Esophagus muscularis mucosa (tissue), 4 donors: ENCODE measurements at places on chromosomes 13 and 19.

DNA sequence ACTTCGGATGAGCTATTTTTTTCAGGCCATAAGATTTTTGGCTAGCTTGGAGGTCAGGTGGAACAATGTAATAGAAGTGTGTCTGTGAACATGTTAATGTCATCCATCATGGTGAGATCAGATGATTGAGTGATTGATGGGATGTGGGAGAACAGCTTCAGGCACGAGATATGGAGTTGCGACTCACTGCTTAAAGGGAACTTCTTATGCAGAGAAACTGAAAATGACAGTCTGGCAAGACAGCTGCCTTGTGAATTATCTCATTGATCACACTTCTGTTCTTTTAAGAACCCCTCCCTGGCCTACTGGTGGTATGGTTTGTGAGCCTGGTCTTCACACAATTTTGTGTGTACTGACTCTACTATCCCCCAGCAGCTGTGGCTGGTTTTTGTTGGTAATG, 96.0 kb downstream of the OLFM4 start:
- H3K27me3 ChIP-seq, result no peaks in the 10 kb centered on the region
- no peak overlapping the region for H3K27ac ChIP-seq
- no peaks in the 10 kb centered on the region for H3K36me3 ChIP-seq
- H3K4me3 ChIP-seq, result no peak overlapping the region

DNA sequence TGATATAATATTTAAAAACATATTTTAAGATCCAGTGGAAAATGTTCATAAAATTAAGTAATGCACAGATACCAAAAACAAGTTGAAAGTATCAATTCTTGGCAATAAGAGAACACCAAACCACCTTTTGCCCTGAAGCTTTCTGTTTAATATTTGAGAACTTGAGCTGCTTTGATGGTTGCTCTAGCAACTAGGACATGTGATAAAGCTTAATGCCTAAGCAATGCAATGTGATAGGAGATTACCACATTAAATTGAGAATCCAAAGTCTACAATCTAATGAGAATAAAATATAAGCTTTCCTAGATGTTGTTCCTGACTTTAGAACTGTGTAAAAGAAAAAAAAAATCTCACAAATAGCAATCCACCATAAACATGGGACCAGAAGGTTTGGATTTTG, 1367.5 kb upstream of the PCDH9 start:
- H3K4me3 ChIP-seq, result no peak overlapping the region
- no peaks in the 10 kb centered on the region for H3K27me3 ChIP-seq
- DNase-seq, result no peak
- H3K36me3 ChIP-seq, result no peaks in the 10 kb centered on the region
- H3K4me1 ChIP-seq, result no peaks in the 10 kb centered on the region

- H3K36me3 ChIP-seq, result no peaks in the 10 kb centered on the region
- H3K4me1 ChIP-seq, result no peaks in the 10 kb centered on the region
- no peak overlapping the region for H3K27ac ChIP-seq
Observed at GRCh38 chr19:46191972-46192371, 37.6 kb upstream of the IGFL1 start.

DNA sequence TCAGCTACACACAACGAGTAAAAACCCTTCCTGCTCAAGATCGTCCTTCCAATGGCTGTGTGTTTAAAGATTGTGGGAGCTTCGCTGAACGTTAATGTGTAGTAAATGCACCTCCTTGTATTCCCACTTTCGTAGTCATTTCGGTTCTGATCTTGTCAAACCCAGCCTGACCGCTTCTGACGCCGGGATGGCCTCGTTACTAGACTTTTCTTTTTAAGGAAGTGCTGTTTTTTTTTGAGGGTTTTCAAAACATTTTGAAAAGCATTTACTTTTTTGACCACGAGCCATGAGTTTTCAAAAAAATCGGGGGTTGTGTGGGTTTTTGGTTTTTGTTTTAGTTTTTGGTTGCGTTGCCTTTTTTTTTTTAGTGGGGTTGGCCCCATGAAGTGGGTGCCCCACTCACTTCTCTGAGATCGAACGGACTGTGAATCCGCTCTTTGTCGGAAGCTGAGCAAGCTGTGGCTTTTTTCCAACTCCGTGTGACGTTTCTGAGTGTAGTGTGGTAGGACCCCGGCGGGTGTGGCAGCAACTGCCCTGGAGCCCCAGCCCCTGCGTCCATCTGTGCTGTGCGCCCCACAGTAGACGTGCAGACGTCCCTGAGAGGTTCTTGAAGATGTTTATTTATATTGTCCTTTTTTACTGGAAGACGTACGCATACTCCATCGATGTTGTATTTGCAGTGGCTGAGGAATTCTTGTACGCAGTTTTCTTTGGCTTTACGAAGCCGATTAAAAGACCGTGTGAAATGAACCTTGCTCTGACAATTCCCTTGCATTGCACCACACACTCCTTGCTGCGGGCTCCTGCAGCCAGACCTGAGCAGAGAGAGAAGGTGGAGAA, 2.7 kb upstream of the FAM174C start:
- H3K27me3 ChIP-seq, result no peaks in the 10 kb centered on the region
- peak overlapping the region; percentile 97 for H3K27ac ChIP-seq
- no peak for DNase-seq
- peak overlapping the region; percentile 87 for H3K4me3 ChIP-seq
- peaks cover 84% of the 10 kb centered on the region for H3K4me1 ChIP-seq

DNA sequence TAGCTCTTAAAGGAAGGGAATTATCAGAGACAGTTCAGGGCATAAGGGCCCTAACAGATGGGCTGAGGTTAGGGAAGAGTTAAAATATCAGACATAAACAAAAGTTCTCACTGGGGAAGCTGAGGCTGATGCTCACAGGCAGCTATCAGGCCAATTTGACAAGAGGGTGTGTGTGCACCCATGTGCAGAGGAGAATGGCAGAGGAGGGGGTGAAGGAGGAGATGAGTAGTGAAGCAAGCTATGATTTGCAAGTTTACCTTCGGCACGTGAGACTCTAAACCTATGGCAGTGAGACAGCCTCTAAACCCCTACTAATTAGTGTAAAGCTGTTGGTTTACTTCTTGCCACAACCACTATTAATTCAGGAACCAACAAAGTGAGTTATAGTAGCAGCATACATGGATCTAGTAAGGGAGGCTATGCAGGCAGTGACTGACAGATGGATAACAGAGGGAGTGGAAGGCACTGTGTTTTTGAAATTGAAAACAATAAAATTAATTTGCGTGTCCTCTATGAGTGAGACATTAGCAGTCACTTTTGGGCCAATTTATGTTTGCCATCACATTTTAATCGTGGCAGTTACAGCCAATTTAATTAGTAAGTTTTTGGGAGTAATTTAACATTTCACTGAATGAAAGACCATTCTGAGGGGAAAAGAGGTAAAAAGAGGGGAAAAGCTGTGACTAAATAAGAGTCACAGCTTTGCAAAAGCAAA, 99.6 kb upstream of the HTR2A start:
- no peaks in the 10 kb centered on the region for H3K27me3 ChIP-seq
- H3K27ac ChIP-seq, result no peak overlapping the region
- H3K4me3 ChIP-seq, result no peak overlapping the region
- no peak for DNase-seq
- H3K4me1 ChIP-seq, result no peaks in the 10 kb centered on the region
- no peaks in the 10 kb centered on the region for H3K36me3 ChIP-seq
